Memory B cell (primary cell): ENCODE measurements at places on chromosomes 3 and 15.

DNA sequence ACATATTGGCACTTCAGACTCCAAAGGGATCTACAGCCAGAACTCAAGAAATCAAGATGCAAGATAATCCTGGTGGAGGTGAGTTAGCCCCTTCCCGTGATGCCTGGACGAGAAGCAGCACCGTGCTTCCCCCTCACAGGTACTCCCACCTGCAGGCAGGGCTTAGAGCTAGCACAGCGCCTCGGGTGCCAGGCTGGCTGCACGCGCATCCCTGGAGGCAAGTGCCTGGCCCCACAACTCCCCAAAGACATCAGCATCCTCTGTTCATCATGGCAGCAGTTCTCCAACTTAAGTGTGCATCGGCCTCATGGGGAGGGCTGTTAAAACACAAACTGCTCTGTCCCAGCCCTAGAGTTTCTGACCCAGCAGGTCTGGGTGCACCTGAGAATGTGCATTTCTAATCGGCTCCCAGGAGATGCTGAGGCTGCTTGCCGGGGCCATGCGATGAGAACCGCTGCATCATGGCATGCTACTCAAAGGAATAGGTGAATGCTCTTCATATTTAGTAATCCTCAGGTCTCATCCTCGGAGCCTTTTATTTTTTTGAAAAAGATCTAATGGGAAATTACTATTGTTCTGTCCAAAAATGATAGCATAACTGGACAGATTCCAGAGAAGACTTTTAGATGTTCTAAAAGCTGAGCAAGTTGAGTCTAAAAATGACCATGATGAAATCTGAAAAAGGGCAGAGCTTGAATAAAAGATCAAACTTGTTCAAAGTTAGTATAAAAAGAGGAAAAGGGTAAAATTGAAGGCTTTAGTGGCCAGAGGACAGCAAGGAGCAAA, 244.2 kb downstream of the ADAMTS17 start:
- H3K36me3 ChIP-seq: no peaks in the 10 kb centered on the region
- H3K27ac ChIP-seq: no peak overlapping the region
- no peak overlapping the region for H3K4me3 ChIP-seq
- H3K27me3 ChIP-seq: peaks cover 2% of the 10 kb centered on the region

- H3K4me3 ChIP-seq: peak overlapping the region; percentile 98
- H3K4me1 ChIP-seq: peaks cover 31% of the 10 kb centered on the region
- no peaks in the 10 kb centered on the region for H3K36me3 ChIP-seq
- H3K27me3 ChIP-seq: no peaks in the 10 kb centered on the region
Observed at GRCh38 chr3:195441992-195442572, 738 bp downstream of the ACAP2 start.

DNA sequence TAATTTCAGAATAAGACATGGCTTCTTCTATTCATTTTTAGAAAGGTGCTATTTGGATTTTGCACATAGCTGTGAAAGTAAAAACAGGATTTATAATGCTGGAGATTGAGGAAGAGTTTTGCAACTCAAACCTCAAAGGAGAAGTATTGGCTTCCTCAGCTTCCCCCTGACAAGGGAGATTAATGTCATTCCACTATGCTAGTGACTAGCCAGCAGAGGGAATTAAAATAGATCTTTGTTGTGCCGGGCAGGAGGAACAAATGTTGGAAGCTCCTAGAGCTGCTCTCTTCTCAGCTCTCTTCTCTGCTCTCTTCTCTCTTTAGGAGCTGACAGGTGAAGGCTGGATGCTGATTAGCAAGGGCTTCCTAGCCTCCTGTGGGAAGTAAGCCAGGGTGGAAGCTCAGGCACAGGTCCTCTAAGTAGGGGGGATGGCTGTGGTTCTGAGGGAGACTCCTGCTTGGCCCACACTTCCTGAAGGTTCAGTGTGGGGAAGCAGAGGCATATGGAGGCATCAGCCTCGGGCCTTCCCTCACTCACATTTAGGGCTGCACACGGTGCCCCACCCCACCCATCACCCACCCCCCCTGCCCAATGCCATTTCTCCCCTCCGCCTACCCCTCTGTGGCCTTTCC, 29.6 kb downstream of the CX3CR1 start:
- no peak for DNase-seq
- no peaks in the 10 kb centered on the region for H3K36me3 ChIP-seq
- peaks cover 44% of the 10 kb centered on the region for H3K4me1 ChIP-seq
- H3K27ac ChIP-seq: no peak overlapping the region
- H3K27me3 ChIP-seq: no peaks in the 10 kb centered on the region

DNA sequence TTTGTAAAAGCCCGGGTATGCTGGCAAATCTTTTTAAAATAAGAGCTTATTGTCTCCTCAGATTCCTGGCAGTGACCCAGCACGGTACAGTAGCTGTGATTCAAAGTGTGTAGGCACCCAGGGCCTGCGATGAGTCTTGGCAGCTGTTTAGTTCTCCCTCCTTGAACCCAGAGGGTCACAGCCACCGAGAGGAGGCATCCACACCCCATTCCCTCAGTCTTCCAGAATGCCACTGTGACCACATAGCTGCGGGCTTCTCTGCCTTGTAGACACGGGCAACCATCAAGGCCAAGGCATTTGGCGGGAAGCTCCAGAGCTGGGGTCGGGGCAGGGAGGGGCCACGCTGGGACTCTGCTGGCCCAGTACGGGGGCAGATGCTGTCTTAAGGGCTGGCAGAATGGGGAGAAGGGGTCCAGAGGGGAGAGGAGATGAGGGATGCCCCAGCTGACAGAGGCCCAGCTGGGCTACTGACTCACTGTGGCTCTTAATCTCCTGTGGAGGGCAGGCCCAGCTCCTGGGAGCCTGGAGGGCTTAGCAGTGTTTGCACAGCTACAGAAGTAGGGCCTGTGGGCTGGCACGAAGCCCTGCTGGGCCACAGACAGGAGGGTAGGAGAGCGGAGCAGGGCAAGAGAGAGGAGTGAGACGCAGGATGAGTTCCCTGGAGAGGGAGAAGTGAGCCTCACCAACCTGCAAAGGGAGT, 68.8 kb upstream of the DLG1 start:
- no peaks in the 10 kb centered on the region for H3K36me3 ChIP-seq
- no peak overlapping the region for H3K4me3 ChIP-seq
- H3K27ac ChIP-seq: no peak overlapping the region
- peaks cover 20% of the 10 kb centered on the region for H3K27me3 ChIP-seq

DNA sequence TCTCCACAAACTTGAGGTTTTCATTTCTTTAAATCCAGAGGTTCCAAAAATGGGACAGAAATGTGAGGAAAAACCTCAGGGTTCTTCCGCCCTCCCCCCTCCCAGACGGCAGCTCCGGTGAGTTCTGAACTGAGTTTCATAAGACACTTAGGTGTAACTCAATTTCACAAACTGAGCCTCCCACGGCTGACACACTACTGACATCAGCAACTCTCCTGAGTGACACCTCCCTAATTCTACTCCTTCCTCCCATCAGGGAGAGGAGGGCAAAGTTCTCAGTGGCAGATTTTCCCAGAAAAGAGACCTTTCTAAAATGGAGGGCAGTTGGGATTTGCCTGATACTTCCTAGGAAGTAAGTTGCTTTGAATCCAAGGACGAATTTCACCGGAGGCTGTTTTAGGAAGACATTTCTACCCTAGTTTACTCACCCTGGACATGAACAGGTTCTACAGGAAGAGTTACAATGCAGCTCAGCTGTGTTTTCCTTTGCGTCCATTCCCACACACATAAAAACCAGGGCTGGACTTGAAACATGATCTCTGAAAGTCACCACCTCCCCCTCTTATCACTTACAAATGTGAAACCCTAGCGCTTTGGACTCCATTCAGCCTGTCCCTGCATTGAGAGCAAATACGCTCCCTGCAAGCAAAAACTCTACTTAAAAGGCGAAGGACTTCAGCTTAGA, 78.1 kb upstream of the LMOD3 start:
- no peak overlapping the region for H3K4me3 ChIP-seq
- no peaks in the 10 kb centered on the region for H3K36me3 ChIP-seq
- peaks cover 2% of the 10 kb centered on the region for H3K4me1 ChIP-seq
- no peak overlapping the region for H3K27ac ChIP-seq
- no peak for DNase-seq

GRCh38 chr15:46685681-46686080, 1031.6 kb upstream of the SEMA6D start:
- no peak overlapping the region for H3K27ac ChIP-seq
- no peaks in the 10 kb centered on the region for H3K4me1 ChIP-seq
- H3K4me3 ChIP-seq: no peak overlapping the region
- no peaks in the 10 kb centered on the region for H3K27me3 ChIP-seq
- DNase-seq: no peak

GRCh38 chr3:67640023-67640660, 14.3 kb downstream of the SUCLG2 start:
- H3K36me3 ChIP-seq: peaks cover 19% of the 10 kb centered on the region
- H3K27me3 ChIP-seq: no peaks in the 10 kb centered on the region
- DNase-seq: no peak
- H3K4me3 ChIP-seq: no peak overlapping the region

DNA sequence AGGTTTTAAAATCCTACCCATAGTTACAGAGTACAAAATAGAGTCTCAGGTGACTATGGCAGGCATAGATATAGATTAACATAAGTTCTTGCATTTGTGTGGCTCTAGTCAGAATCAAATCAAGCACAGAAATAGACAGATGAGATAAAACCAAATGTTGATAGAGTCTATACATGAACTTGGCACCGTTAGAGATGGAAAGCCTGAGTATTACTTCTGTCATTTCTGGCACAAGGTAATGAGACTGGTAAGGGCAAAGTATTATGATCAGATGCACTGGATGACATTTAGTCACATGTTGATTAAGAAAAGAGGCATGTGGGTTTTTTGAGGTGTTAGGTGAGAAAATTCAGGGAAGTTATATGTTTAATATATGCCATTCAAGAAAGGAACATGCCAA, 219.7 kb downstream of the MBNL1 start:
- peaks cover 11% of the 10 kb centered on the region for H3K36me3 ChIP-seq
- no peaks in the 10 kb centered on the region for H3K4me1 ChIP-seq
- H3K27me3 ChIP-seq: no peaks in the 10 kb centered on the region
- no peak overlapping the region for H3K27ac ChIP-seq

- no peak overlapping the region for H3K27ac ChIP-seq
- peaks cover 31% of the 10 kb centered on the region for H3K4me1 ChIP-seq
- H3K36me3 ChIP-seq: no peaks in the 10 kb centered on the region
- no peaks in the 10 kb centered on the region for H3K27me3 ChIP-seq
Observed at GRCh38 chr15:100944986-100945385, 25.8 kb downstream of the LRRK1 start.

GRCh38 chr3:15010664-15011063, 54.5 kb downstream of the MRPS25 start:
- H3K27me3 ChIP-seq: no peaks in the 10 kb centered on the region
- H3K36me3 ChIP-seq: peaks cover 34% of the 10 kb centered on the region
- no peak overlapping the region for H3K27ac ChIP-seq
- no peak overlapping the region for H3K4me3 ChIP-seq

DNA sequence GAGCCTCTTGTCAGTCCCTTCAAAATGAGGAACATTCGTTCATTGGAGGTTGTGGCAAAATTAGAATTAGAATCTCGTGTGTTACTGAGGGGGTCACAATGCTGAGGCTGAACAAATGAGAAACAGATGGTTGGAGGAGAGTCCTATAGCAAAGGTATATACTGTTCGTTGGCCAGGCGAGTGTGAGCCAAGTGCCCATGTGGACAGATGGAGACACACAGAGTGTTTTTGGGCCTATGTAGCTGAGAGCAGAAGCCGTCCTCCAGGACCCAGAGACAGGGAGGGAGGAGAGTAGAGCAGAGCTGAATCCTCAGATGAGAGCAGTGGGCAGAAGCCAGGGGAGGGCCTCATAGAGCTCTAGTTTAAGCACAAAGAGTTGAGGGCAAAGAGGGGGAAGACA, 98.9 kb downstream of the NR1D2 start:
- no peak for DNase-seq
- H3K27ac ChIP-seq: no peak overlapping the region
- no peaks in the 10 kb centered on the region for H3K36me3 ChIP-seq
- no peaks in the 10 kb centered on the region for H3K4me1 ChIP-seq
- peaks cover 5% of the 10 kb centered on the region for H3K27me3 ChIP-seq

GRCh38 chr3:55078876-55079275, 151.0 kb upstream of the LRTM1 start:
- no peak overlapping the region for H3K4me3 ChIP-seq
- no peaks in the 10 kb centered on the region for H3K4me1 ChIP-seq
- H3K36me3 ChIP-seq: no peaks in the 10 kb centered on the region
- no peak overlapping the region for H3K27ac ChIP-seq

GRCh38 chr15:100890051-100890720, 10.6 kb downstream of the ALDH1A3 start:
- no peaks in the 10 kb centered on the region for H3K4me1 ChIP-seq
- H3K4me3 ChIP-seq: no peak overlapping the region
- H3K36me3 ChIP-seq: no peaks in the 10 kb centered on the region
- H3K27ac ChIP-seq: no peak overlapping the region

- no peaks in the 10 kb centered on the region for H3K27me3 ChIP-seq
- no peak overlapping the region for H3K27ac ChIP-seq
- DNase-seq: no peak
- H3K36me3 ChIP-seq: no peaks in the 10 kb centered on the region
Observed at GRCh38 chr3:13119471-13120220, 46.4 kb upstream of the IQSEC1 start.

DNA sequence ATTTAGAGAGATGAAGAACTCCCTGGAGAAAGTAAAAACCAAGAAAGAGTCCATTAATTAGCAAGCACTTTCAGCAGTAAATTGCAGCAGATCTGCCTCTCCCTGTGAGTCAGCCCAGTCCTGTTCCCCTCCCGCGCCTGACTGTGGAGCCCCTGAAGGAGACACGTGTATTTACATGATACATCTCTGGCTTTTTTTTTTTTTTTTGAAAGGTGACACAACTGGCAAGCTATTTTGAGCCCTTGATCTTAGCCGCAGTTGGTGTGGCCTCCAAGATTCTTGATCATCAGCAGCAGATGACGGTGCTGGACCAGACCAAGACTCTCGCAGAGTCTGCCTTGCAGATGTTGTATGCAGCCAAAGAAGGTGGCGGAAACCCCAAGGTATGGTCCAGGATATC, 271.8 kb upstream of the TPM1 start:
- no peaks in the 10 kb centered on the region for H3K36me3 ChIP-seq
- no peak for DNase-seq
- peaks cover 5% of the 10 kb centered on the region for H3K27me3 ChIP-seq
- H3K27ac ChIP-seq: no peak overlapping the region
- H3K4me1 ChIP-seq: peaks cover 3% of the 10 kb centered on the region

DNA sequence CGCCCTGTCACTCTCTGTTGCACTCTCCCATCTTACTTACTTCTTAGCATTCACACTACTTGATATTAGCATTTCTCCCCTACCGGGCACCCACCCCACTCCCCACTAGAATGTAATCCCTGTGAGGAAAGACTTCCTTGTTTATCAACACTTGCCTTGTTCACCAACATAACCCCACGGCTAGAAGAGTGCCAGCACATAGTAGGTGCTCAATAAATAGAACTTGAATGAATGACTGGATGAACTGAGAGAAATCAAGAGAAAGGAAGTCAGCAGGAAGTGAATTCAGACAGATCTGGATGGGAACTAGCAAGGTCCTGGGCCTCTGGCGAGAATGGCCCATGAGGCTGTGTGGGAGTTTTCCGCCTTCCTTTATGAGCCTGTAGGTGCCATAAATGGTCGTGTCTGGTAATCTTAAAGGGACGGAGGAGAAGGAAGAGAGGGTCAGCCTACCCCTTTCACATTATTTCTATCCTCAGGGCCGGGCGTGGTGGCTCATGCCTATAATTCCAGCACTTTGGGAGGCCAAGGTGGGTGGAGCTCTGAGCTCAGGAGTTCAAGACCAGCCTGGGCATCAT, 42.4 kb upstream of the HERC1 start:
- H3K27ac ChIP-seq: no peak overlapping the region
- peaks cover 16% of the 10 kb centered on the region for H3K4me1 ChIP-seq
- DNase-seq: no peak
- no peak overlapping the region for H3K4me3 ChIP-seq
